Effector CD4-positive, alpha-beta T cell (primary cell): ENCODE measurements at places on chromosomes 12 and 14.

DNA sequence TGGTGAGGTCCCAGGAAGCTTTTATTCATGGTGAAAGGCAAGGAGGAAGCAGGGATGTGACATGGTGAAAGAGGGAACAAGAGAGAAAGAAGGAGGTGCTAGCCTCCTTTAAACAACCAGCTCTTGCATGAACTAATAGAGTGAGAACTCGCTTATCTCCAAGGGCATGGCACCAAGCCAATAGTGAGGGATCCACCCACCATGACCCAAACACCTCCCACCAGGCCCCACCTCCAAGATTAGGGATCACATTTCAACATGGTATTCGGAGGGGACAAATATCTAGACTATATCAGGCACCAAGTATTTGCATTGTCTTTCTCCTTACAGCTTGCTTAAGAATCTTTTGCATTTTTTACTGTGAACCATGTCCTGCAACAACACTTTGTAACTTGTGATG is 91.9 kb upstream of the DHRS4 start:
- no peak for DNase-seq

- no peak for DNase-seq
Measured at GRCh38 chr12:93122569-93123091, 193.5 kb upstream of the EEA1 start.

- no peak for DNase-seq
Measured at GRCh38 chr12:112126911-112127310, 1.6 kb downstream of the TRAFD1 start.

GRCh38 chr12:115543269-115543668 is 734.2 kb downstream of the MED13L start:
- no peak for DNase-seq

GRCh38 chr14:36747411-36748184 is 85.9 kb downstream of the PAX9 start:
- no peak for DNase-seq

GRCh38 chr12:102948941-102949352 is 8.5 kb upstream of the ASCL1 start:
- peak; percentile 46 for DNase-seq

- no peak for DNase-seq
Measured at GRCh38 chr14:30191639-30192279, 264.1 kb upstream of the PRKD1 start.

DNA sequence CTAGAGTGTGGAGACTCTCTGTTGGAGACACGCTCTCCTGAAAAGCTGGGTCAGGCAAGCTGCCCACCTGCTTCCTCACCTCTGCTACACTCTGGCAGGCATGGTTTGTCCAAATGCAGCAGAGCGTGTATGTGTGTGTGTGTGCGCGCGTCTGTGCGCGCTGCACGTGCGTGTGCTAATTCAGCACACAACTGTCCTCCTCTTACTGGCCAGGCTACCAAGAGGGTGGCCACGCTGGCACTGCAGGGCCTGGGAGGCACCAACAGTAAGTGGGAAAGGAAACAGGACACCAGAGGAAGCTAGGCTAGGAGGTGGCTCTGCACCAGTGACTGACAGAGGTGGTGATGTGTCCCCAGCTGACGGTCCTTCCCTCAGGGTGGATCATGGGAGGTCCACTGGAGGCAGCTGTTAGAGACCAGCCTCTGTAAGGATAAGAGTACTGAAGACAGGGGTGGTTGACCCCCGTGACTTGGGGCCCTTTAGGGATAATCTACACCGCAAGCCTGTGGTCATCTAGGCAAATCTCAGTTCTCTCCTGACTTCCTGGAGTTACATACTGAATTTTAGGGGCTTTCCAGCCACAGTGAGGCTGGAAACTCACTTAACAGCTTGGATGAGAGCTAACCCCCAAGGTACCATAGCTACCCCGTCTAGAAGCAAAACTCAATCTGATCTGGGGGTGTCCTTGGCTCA is 15.6 kb upstream of the TFCP2 start:
- no peak for DNase-seq

- DNase-seq: no peak
Measured at GRCh38 chr12:99271071-99271470, 376.5 kb upstream of the GARIN6 start.

- no peak for DNase-seq
Measured at GRCh38 chr12:118467641-118468305, 91.4 kb downstream of the SUDS3 start.

DNA sequence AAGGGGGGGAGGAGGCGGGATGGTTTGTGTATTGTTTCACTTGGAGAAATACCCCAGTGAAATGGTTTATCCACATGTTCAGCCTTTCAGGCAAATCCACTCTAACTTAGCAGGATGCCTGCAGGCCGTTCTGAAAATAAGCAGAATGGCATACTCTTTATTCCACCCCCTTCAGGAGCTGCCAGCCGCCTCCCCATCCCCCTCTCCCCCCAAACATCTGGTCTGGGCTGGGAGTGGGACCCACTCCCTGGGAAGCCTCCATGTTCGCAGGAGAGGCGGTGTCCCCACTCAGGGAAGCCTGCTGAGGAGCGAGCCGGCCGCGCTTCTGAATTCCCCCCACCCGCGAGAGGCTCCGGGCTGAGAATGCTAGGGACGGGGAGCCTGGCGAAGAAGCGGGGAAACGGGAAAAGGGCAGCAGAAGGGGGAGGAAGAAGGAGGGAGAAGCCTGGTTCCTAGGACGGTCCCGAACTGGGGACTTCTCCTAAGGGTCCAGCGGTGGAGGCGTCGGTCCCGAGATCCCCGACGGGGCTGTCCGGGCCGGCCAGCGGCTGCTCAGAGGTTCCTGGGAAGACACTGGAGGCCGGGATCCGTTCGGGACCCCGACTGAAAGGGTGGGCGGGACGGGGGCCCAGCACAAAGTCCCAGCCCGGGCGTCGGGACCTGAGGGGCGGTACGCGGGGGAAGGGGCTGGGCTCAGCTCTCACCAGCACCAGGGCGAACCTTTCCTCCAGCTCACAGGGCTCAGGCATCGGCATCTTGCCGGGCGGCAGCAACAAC is 666 bp downstream of the FMNL3 start:
- no peak for DNase-seq

GRCh38 chr12:111942557-111942956 is 70.4 kb downstream of the TMEM116 start:
- no peak for DNase-seq

GRCh38 chr12:101582937-101583336 is 11.8 kb upstream of the MYBPC1 start:
- DNase-seq: no peak

DNA sequence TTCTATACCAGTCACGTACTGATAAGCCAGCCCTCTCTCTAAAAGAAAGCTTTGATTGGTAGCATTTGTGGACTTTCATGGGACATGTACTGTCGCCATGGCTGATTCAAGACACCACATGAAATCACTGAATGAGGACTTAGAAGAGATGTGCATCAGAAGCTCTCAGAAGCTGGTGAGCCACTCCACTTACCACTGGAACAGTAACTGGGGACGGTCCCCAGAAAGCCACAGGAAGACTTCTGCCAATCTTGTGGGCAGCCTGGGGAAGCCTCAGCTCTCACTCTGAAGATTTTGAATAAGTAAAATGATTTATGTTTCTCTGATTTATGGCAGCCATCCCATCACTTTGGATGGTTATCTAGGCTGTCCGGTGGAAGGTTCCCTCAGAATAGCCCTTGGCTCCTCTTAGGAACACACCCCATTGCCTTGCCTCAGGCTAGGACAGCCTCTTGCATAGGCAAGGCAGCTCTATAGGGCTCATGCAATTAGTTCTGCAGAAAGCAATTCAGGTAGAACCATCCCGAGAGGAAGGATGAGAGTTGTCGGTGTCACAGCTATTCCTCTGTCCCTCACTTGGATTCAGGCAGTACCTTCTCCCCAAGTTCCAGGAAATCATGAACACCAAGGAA is 9.8 kb downstream of the DHRS1 start:
- no peak for DNase-seq

- DNase-seq: no peak
Measured at GRCh38 chr12:123608182-123608581, 6.3 kb downstream of the DDX55 start.

DNA sequence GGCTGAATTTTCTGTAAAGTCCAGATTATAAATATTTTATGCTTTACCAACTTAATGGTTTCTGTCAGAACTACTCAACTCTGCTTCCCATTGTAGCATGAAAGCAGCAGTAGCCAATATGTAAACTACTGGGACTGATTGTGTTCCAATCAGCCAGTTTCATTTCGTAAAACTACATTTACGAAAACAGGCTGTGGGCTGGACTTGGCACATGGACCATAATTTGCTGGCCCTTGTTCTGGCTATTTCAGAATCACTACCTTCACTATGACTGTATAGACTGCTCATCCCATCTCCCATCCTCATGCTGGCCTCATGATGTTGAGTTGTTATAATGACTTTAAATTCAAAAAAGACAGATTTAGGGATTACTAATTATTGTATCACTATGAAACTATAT is 38.7 kb downstream of the FAR2 start:
- no peak for DNase-seq

- DNase-seq: no peak
Measured at GRCh38 chr12:75628916-75629315, 117.5 kb upstream of the KRR1 start.

GRCh38 chr12:68317047-68317667 is 15.0 kb downstream of the MDM1 start:
- peak; percentile 42 for DNase-seq

DNA sequence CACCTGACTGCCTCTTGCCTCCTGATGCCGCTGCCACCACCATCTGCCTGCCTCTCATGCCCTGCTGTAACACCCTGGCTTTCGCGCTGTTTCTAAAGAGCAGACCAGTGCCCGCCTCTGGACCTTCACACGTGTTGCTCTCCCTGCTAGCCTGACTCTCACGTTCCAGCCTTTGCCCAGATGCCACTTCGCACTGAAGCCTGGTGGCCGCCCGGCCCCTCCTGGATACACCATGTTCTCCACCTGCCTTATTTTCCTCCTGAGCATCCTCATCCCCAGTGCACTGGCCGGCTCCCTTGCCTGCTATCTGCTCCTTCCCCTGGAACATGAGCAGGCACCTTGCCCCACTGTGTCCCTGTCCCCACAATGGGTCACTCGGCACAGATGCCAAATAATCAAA is 146.5 kb downstream of the PIWIL1 start:
- DNase-seq: no peak

DNA sequence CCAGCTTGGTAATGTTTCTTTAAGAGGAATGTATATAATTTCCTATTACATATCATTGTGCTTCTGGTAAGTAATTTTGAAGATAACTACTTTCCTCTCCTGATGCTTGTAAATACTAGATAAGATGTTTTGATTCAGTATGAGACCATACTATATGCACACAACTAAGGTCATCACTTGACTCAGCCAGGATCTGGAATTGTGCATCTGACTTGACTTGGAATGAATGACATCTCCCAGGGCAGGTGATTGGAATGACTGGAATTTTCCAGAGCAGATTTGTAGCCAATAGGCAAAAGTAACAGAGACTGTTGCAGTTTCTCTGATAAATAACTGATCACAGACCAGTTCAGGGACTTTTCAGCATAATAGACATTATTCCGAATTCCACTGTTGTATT is 11.1 kb downstream of the BEST3 start:
- no peak for DNase-seq

DNA sequence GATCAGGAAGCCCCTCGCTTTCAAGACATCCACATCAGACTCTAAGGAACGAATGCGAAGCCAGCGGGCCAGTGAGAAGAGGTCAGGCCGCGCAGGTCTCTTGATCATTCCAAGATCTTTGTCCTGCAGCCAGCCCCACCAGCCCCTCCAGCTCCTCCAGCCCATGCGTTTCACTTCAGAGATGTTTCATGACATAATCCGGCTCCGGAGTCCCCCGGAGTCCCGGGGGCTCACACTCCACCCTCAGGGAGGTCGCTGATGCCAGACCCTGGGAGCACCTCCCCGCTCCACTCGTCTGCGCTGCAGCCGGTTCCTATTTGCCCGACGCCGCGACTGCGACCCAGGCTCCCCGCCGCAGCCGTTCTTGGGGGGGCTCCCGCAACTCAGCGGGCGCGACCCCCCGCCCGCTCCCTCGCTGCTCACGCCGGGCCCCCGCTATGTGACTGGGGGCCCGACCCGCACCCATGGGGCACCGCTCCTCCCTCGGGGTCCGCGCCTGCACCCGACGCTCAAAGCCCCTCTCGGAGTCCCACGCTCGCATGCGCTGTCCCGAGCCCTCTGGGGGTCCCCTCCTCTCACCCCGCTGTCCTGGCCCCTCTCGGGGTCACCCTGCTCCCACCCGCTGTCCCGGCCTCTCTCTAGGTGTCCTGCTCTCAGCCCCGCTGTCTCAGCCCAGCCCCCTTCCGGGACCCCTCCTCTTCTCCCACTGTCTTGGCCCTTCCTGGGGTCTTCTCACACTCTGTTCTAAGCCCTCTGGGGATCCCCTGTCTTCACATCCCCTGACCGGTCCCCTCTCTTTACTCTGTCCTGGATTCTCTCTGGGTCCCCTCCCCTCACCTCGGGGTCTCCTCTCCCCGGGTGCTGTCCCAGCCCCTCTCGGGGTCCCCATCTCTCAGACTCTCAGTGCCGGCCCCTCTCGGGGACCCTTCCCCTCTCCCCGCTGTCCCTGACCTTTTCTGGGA is 1.1 kb downstream of the TAOK3 start:
- peak; percentile 6 for DNase-seq

- no peak for DNase-seq
Measured at GRCh38 chr12:102504871-102505270, 24.5 kb upstream of the IGF1 start.

- DNase-seq: no peak
Measured at GRCh38 chr14:54622192-54622958, 55.4 kb downstream of the SAMD4A start.

DNA sequence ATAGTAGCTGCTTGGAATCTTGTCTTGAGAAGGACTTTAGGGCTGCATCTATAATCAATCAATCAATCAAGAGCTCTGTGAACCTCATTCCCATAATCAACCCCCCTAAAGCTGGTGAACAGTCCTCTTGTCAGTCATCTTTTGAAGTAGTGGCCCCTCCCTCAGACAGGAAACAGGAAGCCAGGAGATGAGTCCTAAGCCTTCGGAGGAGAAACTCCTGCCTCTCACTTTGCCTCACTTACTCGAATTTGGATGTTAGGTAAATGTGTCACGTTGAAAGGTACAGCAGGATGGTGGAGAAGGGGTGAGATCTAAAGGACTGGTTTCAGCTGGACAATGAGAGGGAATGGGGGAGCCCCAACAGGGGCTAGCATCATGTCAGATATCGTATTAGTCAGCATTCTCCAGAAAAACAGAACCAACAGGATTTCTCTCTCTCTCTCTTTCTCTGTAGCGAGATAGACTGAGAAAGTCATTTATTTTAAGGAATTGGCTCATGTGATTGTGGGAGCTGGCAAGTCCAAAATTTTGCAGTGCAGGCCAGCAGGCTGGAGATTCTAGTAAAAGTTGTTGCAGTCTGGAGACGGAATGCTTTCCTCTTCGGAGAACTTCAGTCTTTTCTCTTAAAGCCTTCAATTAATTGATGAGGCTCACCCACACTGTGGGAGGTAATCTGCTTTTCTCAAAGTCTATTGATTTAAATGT is 144.4 kb upstream of the PWP1 start:
- DNase-seq: no peak

DNA sequence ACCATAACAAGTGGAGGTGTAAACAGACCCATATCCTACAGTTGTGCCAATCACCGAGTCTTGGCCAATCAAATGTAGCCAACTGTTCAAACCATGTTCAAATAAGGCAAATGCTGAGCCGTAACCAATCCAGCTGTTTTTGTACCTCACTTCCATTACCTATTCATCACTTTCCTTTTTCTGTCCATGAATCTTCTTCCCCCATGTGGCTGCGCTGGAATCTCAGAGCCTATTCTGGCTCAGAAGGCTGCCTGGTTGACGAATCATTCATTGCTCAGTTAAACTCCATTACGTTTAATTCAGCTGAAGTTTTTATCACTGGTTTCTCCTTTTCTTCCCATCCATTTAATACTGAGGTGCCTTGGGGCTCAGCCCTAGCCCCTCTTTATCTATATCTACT is 71.1 kb downstream of the TBC1D30 start:
- no peak for DNase-seq

- no peak for DNase-seq
Measured at GRCh38 chr14:76908834-76909233, 82.6 kb downstream of the LRRC74A start.
